Neural progenitor cell (in vitro differentiated cells): ENCODE measurements at places on chromosomes 11 and 22. TPM values are rescaled to one million over a fixed set of nuclear protein-coding genes. Genes with fewer than 3 reads are reported as not detected.

GRCh38 chr11:16786131-16786530 lies 47.7 kb downstream of the C11orf58 start:
- no peak for DNase-seq

DCDC1 gene
- total RNA-seq: 3.4 and 5.0 TPM in 2 replicates

DNA sequence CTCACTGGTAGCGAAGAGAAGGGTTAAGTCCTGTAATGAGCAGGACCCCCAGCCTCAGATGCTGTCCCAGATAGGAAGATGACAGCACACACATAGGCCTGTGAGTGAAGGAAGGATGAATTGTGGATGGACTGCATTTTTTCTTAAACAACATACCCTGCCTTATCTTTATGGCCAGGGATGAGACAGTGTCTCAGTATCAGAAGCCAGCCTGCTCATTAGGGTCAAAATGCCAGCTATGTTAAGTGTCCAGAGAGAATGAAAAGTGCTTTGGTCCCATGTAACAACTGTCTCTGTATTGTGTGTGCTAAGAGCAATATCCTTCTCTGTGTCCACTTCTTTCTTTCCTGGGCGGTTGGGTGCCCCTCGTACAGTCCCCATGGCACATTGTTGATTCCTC lies 30.2 kb downstream of the PPFIBP2 start:
- DNase-seq: no peak

CD3G gene
- total RNA-seq: not detected in 2 replicates

- no peak for DNase-seq
These were observed 442.4 kb upstream of the ISX start for GRCh38 chr22:34623580-34623979.

DNA sequence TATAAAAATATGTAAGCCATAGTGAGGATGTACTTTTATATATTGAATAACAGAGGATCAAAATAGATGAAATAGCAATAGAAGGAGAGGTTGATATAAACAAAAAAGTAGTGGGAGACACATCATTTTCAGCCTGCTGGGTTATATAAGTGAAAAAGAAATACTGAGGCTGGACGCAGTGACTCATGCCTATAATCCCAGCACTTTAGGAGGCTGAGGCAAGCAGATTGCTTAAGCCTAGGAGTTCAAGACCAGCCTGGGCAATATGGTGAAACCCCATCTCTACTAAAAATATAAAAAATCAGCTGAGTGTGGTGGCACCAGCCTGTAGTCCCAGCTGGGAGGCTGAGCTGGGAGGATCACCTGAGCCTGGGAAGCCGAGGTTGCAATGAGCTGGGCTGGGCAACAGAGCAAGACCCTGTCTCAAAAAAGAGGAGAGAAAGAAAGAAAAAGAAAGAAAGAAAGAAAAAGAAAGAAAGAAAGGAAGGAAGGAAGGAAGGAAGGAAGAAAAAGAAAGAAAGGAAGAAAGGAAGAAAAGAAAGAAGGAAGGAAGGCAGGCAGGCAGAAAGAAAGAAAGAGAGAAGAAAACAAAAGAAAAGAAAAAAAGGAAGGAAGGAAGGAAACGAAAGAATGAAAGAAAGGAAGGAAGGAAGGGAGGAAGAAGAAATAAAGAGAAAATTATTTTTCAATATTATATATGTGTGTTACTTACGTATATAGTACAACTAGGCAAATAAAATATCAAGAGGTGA lies 7.0 kb upstream of the P2RY2 start:
- DNase-seq: no peak

DNA sequence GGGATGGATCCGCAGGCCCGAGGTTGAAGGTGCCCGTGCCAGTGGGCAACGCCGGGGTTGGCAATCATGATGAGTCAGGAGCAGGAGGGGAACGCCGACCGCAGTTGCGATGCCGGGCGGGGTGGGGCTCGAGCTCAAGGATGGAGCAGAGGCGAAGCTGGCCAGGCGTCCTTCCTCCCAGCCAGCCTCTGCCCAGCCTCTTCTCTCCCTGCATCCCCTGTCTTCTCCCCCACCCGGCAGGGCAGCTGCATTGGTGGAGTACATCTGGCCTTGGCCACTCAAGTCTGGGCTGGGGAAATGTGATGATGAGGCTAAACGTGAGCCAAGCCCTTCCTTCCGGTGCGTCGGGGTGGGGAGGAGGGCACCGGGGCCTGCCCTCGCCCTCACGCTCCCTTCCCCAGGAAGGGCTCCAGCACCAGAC lies 3.9 kb downstream of the IFITM10 start:
- no peak for DNase-seq

GRCh38 chr11:118366287-118366686 lies 6.9 kb downstream of the UBE4A start:
- no peak for DNase-seq

DNA sequence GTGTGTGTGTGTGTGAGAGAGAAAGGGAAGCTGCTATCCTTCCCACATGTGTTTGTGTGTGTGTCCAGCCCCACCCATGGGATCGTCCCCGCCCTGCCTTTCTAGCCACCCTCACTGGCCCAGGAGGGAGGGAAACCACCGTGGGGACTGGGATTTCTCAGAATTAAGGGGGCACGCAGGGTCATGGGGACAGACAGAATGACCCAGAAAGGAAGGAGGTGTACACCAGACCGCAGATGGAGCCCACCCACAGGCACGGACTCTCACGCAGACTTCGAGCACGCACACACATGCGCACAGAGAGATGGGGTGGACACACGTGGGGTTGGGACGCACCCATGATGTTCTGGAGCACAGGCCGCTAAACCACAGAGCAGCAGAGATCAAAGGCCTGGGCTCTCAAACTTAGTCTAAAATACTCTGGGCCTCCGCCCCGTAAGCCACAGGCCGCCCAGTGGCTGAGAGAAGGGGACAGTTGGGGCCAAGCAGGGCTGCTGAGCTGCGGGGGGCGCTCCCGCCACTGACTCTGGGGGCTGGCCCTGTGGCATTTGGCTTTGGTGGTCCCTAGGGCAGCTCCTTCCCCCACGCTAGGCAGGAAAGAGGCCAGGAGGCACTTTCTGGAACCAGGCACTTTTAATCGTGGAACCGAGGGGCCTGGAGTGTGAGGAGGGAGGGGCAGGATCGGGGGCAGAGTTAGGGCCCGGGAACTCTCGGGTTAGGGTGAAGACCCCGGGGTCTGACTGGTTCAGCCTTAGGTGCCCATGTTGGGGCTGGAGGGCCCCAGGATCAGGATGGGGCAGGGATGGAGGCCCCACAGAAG lies 1.5 kb downstream of the IFITM5 start:
- DNase-seq: peak; percentile 24

DNA sequence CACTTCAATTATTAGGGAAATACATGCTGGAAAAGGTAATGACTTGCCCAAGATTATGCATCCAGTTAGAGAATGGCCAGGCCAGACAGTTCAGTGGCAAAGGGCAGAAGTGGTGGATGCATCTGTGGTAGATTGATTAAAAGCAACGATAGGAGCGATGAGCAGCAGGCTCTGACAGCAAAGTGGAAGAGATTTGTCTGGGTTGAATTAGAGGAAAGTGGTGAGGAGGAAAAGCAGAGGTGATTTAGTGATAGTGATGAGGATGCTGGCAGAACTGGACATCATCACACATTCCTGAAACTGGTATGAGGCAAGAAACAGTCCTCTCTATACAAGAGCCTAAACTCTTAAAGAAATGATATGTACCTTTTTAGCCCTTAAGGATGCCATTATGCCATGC lies 12.5 kb downstream of the HSD17B12 start:
- no peak for DNase-seq

GRCh38 chr22:50320671-50321325 lies 6.0 kb downstream of the DENND6B start:
- no peak for DNase-seq

DNA sequence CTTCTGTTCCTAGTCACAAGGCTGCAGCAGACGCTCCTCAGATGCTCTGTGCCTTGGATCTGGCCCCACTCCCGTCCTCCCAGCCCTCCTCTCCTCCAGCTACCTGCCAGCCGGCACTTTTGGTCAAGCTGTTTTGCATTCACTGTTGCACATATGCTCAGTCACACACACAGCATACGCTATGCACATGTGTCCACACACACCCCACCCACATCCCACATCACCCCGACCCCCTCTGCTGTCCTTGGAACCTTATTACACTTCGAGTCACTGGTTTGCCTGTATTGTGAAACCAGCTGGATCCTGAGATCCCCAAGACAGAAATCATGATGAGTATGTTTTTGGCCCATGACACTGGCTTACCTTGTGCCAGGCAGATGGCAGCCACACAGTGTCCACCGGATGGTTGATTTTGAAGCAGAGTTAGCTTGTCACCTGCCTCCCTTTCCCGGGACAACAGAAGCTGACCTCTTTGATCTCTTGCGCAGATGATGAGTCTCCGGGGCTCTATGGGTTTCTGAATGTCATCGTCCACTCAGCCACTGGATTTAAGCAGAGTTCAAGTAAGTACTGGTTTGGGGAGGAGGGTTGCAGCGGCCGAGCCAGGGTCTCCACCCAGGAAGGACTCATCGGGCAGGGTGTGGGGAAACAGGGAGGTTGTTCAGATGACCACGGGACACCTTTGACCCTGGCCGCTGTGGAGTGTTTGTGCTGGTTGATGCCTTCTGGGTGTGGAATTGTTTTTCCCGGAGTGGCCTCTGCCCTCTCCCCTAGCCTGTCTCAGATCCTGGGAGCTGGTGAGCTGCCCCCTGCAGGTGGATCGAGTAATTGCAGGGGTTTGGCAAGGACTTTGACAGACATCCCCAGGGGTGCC lies 109.8 kb downstream of the BCR start:
- DNase-seq: peak; percentile 74

DNA sequence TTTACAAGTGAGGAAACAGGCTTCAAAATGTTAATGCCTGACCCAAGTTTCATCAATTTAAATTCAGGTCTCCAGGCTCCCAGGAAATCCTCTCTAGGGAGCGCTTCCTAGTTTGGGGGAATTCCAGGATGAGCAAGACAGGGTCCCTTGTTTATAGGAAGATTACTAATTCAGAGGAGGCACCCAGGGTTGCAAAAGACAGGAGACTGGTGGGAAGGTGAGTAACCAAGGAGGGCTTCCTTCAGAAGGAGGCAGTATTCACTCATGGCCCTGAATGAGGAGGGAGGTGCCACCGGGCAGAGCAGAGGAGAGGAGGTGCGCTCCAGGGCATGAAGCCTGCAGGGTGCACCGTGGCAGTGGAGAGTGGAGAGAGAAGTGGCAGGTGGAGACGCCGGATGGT lies 1.6 kb downstream of the TMEM132A start:
- no peak for DNase-seq

DNA sequence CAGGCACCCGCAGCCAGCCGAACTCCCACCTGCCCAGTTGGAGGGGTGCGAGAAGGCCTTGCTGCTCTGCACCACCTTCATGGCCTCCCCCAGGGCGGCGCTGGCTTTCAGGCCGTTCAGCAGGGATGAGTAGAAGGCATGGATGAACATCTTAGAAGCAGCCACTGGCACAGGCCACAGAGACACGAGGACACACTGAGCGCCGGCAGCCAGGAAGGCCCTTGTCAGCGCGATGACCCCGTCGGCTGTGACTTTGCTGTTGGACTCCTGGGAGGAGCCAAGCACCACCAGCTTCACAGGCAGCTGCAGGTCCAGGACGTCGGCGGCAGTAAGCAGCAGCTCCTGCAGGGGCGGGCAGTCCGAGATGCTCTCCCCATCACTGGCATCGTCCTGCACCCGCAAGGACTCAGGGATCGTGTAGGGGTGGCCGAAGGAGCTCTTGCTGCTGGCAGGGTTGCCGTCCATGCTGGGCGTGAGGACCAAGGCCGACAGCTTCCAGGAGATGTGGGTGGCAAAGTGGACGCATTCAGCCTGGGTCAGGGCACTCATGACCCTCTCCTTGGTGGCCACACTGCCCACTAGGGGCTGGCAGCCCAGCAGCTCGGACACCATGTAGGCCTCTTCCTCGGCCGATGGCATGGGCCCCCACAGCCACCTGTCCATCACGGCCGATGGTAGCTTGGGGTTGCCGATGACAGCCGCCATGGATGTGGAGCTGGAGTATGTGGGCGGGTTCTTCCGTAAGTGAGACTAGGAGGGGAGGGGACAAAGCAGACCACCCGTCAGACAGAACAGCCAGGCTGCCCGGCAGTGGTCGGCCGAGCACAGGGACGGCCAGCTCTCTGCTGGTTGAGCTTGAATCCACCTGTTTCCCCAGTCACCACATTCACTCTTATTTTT lies 79.7 kb upstream of the PITPNB start:
- no peak for DNase-seq

DNA sequence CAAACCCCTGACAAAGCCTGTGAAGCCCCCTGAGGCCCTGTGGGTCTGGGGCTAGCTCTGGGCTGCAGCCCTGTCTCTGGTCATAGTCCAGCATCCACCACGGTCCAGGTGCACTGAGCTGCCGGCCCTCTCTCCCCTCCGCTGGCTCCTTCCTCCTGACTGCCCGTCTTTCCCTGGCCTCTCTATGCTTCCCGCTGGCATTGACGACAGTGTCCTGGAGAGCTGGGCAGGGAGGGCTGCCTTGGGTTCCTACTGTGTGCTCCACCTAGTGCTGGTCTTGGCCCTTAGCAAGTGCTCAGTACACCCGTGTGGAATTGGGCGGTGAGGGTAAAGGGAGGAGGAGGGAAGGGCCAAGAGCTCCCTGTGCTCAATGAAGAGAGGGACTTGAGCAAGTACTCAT lies 868 bp upstream of the MYEOV start:
- peak; percentile 30 for DNase-seq

CPSF7 gene
- 60.7 and 71.9 TPM in 2 replicates for total RNA-seq

GRCh38 chr11:8019314-8020243 lies 32.4 kb downstream of the EIF3F start:
- DNase-seq: peak; percentile 55

- DNase-seq: no peak
These were observed 115.5 kb downstream of the UVRAG start for GRCh38 chr11:75930534-75930933.

PGAP2 gene
- 10.0 and 37.4 TPM in 2 replicates for total RNA-seq

MPZL3 gene
- total RNA-seq: 1.1 and 5.7 TPM in 2 replicates

DNA sequence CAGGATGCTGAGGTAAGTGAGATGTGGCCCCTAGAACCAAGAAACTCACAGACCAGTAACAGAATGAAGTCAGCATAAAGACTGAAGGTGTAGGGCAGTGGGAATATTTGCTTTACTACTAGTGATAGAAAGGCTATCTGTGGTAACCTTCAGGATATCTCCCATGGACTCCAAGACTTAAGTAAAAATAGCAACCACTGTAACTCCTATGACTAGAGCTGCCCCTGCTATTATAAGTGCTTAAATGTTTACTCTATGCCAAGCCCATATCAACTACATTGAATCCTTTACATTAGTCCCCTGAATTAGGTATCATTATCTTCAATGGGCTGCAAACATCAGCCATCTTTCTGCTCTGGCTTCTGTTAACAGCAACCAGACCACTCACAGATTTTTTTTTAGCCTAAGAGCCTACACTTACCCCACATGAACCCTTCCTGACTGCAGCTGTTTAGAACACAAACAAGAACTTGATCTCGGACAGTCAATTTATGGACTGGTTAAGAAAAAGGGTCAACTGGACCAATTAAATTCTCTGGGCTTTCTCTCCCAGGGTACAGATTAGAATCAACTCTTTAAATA lies 335.1 kb upstream of the API5 start:
- no peak for DNase-seq

DNA sequence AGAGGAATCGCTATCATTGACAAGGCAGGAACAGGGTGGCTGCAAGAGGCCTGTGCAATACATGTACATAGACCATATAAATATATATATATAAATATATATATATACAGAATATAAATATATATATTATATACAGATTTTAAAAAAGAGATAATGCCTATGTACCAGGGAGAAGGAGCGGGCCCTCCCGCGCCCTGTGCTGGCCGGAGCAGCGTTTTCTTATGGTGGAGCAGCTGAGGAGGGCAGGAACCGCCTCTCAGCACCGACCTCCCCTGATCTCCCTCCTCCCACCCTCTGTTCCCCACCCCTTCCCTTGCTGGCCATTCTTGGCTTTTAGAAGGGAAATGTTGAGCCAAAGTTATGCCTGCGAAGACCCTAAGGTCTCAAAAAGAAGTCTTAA lies 31.8 kb downstream of the SCN3B start:
- DNase-seq: no peak

GRCh38 chr11:28793282-28793738 lies 685.1 kb downstream of the METTL15 start:
- peak; percentile 27 for DNase-seq

MYEOV gene
- total RNA-seq: not detected in 2 replicates
